Bone marrow (tissue), 2 donors: ENCODE measurements at places on chromosomes 1 and 21.

GRCh38 chr1:46183079-46183847 is 7.0 kb upstream of the P3R3URF start:
- DNase-seq = no peak

GRCh38 chr1:36094621-36095061 is 5.9 kb downstream of the ADPRS start:
- no peak for DNase-seq

GRCh38 chr21:31283025-31283424 is 61.0 kb downstream of the TIAM1 start:
- no peak for DNase-seq

DNA sequence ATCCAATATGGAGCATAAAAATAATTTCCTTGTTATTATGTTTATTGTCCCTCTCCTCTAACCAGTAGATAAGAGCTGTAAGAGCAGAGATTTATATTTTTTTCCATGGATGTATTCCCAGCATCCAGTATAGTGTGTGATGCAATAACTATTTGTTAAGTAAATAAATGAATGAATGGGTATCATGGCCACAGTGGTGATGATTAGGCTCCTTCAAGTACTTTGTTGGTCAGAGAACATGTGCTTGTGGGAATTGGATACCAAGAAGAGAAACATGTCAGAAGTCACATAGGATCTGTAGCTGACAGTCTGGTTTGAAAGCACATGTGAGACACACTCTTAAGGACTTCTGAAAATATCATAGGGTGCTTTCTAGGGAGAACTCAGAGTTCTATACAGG is 588.5 kb downstream of the AGBL4 start:
- no peak for DNase-seq

GRCh38 chr1:247119600-247120407 is 15.6 kb upstream of the ZNF669 start:
- no peak for DNase-seq
